RCC 7860 (cell line): ENCODE measurements at places on chromosomes 2 and 18.

DNA sequence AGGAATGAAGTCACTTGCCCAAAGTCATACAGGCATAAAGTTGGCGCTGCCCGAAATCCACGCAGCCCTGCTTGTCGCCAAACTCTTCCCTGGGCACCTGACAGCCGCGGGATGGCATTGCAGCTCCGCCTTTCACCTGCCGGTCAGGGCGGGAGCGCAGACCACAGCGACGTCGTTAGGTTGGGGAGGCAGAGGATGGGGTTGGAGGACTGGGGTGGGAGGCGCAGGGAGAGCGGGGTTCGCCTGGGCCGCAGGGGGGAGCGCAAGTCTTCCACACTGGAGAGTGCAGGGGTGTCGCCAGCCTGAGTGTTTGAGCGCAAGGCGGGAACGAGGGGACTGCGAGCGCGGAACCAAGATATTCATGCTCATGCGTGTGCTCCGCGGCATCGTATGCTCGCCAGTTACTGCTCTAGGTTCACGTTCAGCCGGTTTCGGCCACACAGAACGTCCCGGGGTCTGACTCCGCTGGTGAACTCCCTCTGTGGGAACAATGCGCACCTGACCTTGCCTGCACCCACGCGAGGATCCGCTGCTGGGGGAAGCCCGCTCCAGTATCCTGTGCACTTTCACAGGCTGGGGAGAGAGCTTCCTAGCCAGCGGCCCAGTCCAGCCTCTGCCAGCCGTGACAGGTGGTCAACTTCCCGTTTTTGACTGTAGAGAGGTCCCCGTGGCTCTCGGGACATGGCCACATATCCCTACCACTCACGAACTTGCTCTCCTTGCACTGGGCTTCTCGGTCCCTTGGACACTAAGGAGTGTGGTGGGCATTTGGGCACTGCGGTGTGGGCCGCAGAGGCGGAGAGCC lies 767 bp upstream of the NPPC start:
- no peak for DNase-seq

GRCh38 chr18:58276789-58277739 lies 233.0 kb downstream of the NEDD4L start:
- DNase-seq: no peak

DNA sequence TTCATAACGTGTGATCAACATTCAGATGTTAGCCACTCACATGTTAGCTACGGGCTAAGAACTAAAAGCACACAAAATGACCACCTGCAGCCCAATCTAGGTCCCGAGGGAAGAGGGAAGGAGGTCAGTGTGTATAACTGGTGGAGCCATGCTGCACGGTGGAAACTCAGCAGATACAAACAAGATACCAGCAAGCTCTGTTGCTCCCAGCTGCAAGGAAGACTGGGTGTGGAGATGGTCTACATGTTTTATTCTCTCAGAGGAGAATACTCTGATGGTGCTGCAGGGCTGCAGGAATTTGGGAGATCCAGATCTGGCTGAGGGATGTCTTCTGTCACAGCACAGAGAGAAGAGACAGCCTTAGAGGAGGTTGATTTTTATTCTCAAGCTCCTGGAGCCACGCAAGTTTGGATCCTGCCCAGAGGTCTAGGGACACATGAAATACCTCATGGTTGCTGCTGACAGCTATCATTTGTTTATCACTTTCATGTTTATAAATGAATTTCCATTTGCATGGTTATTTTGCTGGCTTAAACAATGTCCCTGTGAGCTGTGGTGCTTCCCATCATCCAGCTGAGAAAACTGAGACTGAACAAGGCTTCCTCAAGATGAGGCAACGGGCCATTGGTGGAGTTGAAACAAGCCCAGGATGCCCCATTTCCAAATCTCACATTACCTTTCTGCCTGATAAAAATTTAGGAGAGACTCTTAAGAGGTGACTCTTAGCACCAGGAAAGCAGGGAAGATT lies 30.9 kb downstream of the RNF144A start:
- DNase-seq: no peak

DNA sequence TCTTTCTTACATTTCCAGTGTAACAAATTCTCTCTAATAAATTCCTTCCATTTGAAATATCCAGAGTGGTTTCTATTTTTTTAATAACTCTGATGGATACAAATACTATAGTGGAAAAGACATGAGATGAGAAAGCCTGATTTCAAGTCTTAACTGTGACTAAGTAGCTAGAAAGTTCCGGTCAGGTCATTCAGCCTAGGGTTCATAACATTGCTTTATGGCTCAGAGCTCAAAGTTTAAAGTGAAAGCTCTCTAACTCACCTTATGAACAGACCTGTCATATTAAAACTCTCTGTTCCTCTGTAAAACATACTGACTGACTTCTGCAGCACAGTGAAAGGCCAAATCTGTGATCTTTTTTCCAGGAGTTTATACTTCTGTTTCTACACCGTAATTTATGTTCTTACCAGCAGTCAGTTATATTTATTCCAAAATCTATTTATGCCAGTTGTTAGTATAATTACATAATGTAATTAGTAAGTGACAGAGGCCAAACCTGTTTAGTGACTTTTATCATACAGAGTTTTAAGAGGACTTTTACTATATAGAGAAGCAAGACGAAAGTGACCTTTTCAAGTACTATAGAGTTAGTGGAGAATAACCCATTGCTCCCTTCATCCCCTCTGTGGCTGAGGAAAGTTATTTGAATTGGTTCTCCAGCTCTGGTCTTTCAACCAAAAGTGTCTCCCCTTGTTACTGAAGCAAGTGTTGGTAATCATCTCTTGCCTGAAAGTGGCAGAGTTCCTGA lies 118.8 kb upstream of the PDE1A start:
- no peak for DNase-seq

DNA sequence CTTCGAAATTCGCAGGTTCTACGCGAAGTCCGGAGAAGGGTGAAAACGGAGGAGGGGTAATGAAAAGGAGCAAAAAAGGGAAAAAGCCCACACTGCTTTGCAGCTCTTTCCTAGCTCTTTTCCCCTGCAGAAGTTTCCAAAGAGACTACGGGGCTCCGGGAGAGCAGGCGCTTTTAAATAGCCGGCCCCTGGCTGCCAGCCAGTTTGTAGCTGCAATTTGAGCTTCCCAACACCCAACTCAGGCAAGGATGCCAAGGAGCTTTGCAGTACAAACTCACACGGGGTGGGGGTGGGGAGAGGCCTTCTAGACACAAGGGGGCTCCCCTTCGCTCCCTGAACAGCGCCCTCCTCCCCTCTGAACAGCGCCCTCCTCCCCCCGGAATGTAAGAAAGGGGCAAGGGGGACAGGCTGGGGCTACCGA lies at the start of gene IGFBP5:
IGFBP5 (minus strand) TSS at position 149 of the 421 bp plus-strand sequence. CDS start 774 bp downstream, outside the sequence.
- no peak for DNase-seq

DNA sequence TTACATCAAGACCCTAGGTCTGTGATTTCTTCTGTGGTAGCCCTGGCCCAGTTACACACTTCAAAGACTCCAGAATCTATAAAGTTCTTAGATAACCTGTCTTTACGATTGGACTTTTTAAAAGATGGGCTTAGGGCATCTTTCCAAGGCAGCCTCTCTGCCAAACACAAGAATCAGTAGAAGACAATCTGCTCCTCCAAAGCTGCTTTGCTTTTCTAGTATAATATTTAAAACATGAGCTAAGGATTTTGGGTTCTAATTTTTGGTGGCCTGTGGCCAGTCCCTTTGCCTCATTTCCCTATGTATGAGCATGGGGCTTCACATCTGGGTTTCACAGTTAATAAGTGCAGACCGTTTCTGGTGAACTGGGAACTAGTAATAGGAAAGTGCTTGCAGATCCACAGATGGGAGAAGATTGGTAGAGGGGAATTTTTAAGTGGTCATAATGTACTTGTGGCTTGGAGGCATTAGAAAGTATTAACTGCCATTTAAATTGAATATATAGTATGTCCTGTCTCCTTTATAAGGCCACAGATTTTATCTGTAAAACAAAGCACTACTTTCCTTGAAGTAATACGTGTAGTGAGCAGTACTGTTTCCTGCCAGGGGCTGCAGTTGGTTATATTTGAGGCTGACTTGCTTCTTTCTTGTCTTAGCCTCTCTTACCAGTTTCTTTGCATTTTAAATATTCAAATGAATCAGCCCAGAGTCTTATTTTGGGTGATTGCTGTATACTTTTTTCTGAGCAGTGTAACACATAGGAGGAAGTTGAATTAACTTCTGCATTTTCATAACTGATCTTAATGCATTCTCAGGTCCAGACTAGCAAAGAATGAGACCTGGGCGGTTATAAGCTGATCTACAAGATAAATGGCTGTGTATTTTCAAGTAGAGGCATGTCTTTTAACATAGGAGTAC lies 1.5 kb downstream of the ARPC2 start:
- DNase-seq: no peak

GRCh38 chr2:42556315-42556890 lies 12.0 kb upstream of the MTA3 start:
- DNase-seq: no peak

DNA sequence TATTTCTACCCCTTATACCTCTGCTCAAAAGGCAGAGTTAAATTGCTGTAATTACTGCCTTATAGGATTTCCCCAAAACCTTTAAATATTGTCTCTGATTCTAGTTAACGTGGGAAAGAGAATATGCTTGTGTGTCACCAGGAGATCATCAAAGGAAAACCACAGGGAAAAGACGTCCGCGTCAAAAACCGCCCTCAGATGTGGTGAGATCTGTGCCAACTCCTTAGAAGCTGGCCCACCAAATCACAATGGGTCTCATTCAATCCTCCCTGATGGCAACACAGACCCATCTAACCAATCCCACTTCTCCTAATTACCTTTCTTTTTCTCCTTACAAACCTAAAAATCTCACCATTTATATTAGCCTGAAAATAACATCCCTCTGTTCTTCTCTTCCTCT lies 25.4 kb downstream of the VPS54 start:
- no peak for DNase-seq

DNA sequence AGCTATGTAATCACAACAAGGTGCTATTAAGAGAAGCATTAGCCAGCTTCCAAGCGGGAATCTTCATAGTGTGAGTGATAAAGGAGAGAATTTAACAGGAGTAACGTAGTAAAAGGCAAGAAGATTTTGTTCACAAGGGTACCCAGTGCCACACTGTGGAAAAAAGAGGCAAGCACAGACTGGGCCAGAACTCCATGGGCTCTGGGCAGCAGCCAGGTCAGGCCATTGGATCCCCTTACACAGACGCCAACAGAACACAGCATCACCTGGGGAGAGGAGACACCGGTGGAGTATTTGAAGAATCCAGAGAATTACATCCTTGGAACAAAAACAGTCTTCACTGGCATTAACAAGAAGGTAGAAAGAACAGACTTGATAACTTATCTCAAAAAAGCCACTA lies 21.2 kb downstream of the AMER3 start:
- no peak for DNase-seq

- DNase-seq: no peak
These were observed 1229.0 kb upstream of the NRXN1 start for GRCh38 chr2:52260904-52261303.

- DNase-seq: peak; percentile 8
These were observed 15.5 kb upstream of the CDC42EP3 start for GRCh38 chr2:37686792-37687526.

DNA sequence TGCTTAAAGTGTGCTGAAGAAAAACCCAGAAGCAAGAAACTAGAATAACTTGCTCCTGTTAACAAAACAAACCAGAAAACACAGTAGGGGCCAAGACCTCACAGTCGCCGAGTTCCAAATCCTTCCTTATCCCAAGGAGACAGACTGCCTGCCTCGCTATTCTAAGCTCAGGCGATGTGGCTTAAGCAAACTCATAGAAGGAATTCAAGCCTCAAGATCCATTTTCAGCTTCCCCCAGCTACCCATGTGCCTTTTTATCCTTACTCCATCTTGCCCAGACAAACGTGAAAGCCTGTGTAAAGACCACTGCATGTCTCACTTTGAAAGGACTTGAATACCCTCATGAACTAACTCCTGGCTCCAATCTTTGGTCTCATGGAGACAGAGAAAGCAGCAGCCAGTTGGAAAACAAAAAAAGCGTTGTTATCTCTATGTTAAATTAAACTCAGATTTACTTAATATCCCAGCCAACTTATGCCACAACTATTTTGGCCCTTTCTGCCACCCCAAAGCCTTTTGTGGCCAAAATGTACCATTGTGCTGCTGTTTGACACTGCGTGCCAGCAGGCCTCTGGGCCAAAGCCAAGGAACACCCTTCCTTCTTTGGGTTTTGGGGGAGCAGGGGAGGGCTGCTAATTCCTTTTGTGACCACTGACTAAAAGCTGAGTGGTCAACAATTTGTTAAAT lies 123.2 kb upstream of the FZD5 start:
- DNase-seq: no peak

GRCh38 chr2:226915846-226916360 lies 80.0 kb downstream of the RHBDD1 start:
- DNase-seq: no peak

DNA sequence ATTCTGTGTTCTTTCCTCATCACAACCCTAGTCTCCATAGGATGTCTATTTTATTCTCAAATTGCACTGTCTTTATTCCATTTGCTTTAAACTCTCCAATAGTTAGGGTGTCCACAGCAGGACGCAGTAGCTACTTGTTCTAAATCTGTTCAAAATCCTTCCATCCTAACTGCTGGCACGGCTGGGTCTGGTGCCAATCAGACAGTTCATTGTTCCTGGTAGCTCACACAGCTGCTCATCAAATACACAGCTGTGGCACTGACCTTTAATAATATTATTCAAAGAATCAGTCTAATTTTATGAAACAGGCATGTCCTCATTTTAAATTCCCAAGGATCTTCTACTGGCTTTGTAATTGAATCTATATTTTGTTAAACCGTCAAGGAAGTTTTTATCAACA lies 59.7 kb upstream of the TMEFF2 start:
- DNase-seq: no peak

DNA sequence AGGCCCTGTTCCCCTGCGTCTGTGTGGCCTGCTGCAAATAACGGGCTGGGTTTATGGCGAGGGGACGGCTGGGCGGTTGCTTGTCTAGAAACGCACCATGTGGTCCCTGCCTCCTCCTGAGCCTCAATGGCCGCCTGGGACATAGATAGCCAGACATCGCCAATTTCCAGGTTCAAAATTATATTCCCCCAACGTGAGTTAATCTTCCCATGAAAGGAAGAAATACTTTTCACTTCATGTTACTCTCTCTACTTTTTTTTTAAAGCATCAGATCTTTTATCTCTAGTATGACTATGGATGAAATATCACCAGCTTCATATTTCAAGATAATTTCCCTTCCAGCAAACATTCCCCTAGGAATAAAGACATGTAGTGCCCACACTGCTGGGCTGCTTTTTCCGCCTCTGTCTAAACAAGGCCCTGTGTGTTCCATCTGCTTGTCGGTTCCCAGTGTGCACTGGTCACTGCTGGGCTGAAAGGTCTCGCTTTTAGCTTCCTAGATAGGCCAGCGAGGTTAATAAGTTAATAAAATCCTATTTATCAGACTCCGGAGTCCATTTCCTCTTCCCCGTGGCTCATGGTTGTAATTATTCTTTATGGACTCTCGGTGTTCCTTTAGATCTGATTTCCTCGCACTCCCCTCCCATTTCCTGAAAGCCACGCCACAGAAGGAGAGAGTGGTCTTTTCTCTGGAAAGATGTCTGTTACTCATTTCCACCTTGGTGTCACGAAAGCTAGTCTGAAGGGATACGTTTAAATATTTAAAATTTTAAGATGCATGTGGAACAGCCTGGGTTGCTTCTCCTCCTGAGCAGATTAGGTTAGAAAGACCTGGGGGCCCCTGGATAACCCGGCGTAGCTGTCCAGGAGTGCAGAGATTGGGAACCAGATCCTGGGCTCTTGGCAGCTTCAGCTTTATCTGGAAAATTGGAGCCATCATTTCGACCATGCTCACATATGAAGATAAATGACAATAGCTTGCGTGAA lies 196.6 kb upstream of the COPS8 start:
- DNase-seq: no peak
